LHCN-M2 (cell line): ENCODE measurements at places on chromosomes 7 and 10. TPM values are rescaled to one million over a fixed set of nuclear protein-coding genes. Genes with fewer than 3 reads are reported as not detected.
A peak's percentile ranks its signal among the peaks of the same experiment; 100 is the strongest.

Gene AKR1C4
- total RNA-seq: not detected in 2 replicates

GRCh38 chr10:30432622-30433305, 1.2 kb upstream of the MAP3K8 start:
- no peak for DNase-seq

DNA sequence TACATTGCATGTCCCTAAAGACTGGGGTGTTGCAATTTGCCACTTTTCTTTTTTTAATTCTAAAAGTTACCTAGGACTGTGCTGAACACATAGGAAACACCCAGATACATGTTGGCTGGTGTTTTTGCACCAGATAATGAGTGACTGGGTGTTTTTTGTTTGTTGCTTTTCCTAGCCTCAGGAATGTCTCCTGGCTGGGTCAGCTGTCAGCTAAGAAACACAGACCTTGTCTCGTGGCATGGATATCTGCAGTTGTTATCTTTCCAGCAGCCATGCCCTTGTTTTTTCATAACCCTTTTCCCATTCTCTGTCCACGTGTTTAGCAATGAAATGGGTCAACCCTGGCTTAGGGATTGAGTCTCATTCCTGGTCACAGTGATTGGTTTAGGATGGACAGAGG, 433.9 kb upstream of the ZMIZ1 start:
- peak; percentile 72 for DNase-seq

- DNase-seq: peak; percentile 27
Observed at GRCh38 chr7:91287371-91288084, 23.3 kb downstream of the FZD1 start.

DNA sequence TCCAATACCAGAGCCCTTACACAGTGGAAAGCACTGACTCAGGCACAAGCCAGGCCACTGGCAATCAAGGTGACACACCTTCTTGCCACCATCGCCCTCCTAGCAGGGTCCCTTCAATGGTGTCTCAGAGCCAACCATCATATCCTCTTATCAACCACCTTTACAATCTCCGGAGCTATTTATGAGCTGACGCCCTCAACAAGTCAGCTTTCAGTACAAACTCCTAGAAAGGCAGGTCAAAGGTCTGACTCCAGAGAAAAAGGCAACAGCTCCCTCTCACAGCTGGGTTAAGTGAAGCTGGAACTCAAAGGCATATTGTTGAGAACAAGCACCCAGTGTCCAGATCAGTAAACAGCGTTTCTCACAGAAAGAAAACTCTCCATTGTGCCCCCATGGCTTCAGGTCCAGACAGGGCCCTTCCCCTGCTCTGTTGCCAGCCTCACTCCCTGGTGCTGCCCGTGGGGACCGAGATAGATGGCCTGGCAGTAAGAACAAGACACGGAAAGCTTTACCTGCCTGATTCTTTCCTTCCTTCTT, 2.4 kb downstream of the ZNF3 start:
- no peak for DNase-seq

- DNase-seq: peak; percentile 63
Observed at GRCh38 chr10:133307776-133308420, 774 bp downstream of the TUBGCP2 start.

DNA sequence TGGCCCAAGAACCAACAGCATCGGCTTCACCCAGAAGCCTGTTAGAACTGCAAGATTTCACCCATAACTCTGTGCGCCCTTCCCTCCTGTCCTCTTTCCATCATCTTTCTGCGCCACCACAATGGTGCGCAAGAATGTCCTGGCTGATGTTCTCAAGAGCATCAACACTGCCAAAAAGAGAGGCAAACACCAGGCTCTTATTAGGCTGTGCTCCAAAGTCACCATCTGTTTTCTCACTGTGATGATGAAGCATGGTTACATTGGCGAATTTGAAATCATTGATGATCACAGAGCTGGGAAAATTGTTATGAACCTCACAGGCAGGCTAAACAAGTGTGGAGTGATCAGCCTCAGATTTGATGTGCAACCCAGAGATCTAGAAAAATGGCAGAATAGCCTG, 115.2 kb upstream of the FGFR2 start:
- DNase-seq: no peak

Gene NKX2-3
- 0.19 TPM in 1 of 2 replicates, not detected in the other for total RNA-seq

Gene WEE2
- not detected in 2 replicates for total RNA-seq

DNA sequence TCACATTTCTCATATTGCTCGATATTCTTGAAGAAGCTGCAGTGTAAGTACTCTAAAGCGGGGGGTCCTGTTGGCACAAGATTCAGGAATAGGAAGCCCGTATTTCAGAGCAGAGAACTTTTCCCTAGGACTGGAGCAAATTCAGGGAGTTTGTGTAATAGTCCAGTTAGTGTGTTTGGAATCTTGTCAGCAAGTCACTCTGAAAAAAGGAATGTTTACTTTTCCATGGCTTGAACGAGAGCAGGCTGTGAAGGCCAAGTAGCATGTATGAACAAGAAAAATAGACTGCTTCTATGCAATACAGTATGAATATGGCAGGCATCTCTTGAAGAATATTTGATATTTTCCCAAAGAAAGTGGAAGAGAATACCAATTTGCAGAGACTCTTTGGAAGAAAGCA, 39.8 kb downstream of the CDC123 start:
- no peak for DNase-seq

GRCh38 chr10:52540479-52540984, 226.5 kb downstream of the DKK1 start:
- DNase-seq: no peak

DNA sequence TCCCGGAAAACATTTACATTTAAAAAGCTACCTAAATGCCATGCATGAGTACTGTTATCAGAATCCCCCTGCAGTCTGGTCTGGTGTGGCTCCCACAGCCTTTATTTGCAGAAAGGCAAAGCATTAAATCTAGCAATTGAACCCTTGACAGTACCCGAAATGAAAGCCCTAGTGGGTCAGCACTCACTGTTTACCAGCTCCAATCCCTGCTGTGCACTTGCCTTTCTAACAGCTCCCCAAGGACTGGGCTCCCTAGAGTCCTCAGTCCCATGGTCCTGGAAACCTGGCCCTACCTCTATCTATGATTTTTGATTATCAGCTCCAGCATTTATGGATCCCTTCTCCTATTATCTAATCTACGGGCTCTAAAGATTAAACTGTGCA, 1.9 kb upstream of the MACC1 start:
- no peak for DNase-seq

Gene FANK1
- 2.2 and 2.3 TPM in 2 replicates for total RNA-seq

Gene FAM131B
- 1.1 and 1.5 TPM in 2 replicates for total RNA-seq

DNA sequence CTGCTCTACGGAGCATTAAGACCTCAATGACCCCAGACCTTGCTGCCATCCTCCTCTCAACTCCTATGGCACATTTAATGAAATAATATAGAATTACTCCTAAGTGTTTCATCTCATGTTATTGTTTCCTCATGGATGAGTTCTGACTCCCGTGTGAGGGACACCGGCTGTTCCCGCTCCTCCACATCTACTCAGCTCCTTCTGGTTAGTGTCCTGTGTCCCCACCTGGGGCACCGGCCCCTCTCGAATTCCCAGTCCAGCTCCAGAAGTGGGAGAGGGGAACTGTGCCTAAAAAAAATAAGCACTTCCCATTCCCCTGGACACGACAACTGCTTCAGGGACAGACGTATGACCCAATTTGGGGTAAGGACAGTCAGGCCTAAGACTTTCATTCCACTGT, 58.3 kb downstream of the PIP4K2A start:
- DNase-seq: no peak

GRCh38 chr7:74545921-74546320, 92.2 kb downstream of the GTF2IRD1 start:
- no peak for DNase-seq

DNA sequence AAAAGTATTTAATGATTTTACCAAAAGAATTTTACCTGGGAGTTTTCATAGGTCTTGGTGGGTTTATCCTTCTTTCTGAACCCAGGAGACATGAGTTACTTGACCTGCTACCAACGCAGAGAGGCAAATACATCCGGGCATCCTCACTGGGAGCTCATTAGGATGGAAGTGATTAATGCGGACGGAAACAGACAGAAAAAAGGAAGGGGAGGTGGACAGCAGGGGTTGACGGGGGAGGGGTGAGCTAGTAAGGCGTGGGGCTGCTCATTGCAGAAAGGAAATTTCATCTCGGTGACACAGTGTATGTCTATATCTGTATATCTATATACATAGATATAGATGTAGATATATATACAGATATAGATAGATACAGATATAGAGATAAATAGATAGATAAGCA, 408.2 kb upstream of the ADARB2 start:
- DNase-seq: no peak

Gene IDI2
- not detected in 2 replicates for total RNA-seq

Gene FASTK
- 141 and 146 TPM in 2 replicates for total RNA-seq

Gene SHH
- total RNA-seq: not detected in 2 replicates

DNA sequence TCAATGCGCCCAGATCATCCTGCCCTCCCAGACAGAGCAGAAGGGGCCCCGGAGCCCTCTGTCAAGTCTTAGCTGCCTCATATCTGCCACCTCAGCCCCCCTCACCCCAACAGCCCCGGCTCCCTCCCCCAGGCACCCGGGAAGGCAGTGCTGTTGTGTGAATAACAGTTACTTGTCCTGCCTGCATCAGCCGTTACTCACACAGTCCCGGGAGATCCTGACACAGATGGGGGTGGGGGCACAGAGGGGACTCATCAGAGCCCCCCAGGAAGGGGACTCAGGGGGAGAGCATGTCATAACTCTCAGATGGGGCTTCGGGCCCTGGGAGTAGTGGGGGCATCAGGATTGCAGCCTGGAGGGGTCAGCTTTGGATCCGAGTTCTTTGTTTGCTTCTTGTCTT, 12.4 kb upstream of the SERPINE1 start:
- DNase-seq: peak; percentile 72

- DNase-seq: no peak
Observed at GRCh38 chr10:132164761-132165278, 21.9 kb upstream of the DPYSL4 start.

Gene C10orf62
- total RNA-seq: 0.11 TPM in 1 of 2 replicates, not detected in the other

Gene FXYD4
- total RNA-seq: not detected in 2 replicates

Gene PON3
- total RNA-seq: not detected in 2 replicates

DNA sequence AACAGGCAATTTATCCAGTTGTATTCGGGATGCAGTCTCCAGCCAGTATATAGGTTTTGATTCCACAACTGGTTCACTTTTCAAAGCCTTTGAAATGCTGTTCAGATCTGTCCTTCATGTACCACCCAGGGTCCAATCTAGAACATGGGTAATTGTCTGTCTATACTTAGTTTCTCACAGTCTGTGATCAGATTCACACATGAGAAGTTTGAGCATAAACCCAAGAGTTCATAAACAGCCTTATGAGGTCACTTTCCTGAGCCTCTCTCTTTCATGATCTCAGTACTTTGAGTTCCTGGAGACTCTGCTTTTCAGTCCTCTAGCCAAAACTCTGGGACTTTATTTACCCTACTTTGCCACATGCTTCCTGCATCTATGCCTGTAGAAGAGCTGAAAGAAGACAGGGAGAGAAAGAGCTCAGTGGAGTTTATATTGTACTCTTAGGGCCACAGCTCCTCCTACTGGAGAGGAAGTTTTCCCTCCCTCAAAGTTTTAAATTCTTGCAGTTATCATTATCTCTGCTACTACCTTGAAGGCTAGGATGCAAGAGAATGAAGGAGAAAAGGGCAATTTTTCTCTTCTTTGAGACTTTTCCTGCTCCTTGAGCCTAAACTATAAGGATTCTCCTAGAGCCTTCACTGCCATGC, 172.0 kb downstream of the ZEB1 start:
- DNase-seq: peak; percentile 58

- DNase-seq: peak; percentile 38
Observed at GRCh38 chr7:41051535-41051934, 651.4 kb downstream of the INHBA start.

- peak; percentile 54 for DNase-seq
Observed at GRCh38 chr7:154919344-154920225, 83.3 kb downstream of the PAXIP1 start.

DNA sequence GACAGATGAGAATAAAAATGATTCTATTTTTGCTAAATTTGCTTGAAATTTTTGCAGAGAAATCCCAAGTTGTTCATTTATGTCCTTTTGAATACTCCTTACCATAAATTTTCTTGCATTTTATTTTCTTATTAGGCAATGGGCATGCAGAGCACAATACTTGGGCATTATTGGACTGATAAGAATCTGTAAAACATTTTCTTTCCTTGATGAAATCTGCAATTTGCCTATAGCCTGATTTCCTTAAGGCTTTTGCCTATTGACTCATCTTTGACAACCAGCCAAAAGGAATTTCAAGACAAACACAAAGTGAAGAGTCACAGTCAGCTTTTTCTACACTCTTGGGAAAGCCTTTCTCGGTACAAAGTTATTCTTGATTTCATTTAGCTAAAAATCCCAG, 30.5 kb upstream of the GNAT3 start:
- peak; percentile 90 for DNase-seq

DNA sequence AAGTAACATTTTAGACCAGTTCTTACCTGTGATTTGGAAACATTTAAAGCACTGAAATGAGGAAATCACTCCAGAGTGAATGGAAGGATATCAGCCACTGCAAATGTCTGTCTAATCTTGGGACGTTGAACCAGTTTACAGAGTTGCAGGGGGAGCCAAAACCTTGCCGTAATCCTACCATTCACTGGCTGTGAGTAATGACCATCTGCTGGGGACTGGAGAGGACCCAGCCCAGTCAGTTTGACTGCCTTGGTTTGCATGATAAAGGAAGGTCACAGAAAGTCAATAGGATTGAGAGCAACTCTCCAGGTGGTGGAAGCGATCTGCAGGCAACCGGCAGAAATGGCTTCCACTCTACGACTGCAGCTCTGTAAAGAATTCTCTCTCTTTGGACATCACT, 167.2 kb downstream of the AKR1D1 start:
- DNase-seq: peak; percentile 13

Gene CNPY1
- not detected in 2 replicates for total RNA-seq

DNA sequence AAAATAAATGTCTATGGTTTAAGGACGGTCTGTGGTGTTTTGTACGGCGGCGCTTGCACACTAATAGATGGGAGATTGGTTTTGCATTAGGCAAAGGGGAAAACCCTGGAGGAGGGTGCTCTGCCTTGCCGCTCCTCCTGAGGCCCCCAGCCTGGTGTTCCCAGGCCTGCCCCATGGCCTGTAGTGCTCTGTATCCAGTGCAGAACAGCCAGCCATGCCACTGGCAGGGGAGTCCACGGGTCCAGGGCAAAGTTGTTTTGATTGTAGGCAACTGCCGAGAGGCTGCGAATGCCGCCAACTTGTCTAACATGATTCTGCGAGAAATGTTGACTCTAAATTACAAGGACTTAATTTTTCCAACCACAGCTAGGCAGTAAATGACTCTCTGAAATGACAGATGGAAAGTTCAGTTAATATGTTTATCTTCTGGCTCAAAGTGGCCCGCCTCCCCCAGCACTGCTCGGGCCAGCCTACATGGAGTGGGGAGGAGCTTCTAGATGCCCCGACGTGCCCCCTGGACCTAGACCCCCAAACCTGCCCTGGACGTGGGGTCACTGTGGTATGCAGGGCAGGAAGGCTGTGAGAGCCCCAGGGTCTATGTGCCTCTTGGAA, 104.6 kb upstream of the GDF10 start:
- DNase-seq: no peak

- DNase-seq: no peak
Observed at GRCh38 chr7:102322202-102322715, 34.0 kb downstream of the SPDYE6 start.

- no peak for DNase-seq
Observed at GRCh38 chr10:85067955-85068354, 739.6 kb downstream of the CCSER2 start.

Gene NDUFA5
- total RNA-seq: 79.1 and 79.6 TPM in 2 replicates

Gene TNPO3
- total RNA-seq: 70.7 and 71.1 TPM in 2 replicates

Gene COBL
- 0.46 and 0.83 TPM in 2 replicates for total RNA-seq
